Ureter (tissue), 1 donor: ENCODE measurements at places on chromosomes 1 and 21. TPM values are rescaled to one million over a fixed set of nuclear protein-coding genes. Genes with fewer than 3 reads are reported as not detected.

DNA sequence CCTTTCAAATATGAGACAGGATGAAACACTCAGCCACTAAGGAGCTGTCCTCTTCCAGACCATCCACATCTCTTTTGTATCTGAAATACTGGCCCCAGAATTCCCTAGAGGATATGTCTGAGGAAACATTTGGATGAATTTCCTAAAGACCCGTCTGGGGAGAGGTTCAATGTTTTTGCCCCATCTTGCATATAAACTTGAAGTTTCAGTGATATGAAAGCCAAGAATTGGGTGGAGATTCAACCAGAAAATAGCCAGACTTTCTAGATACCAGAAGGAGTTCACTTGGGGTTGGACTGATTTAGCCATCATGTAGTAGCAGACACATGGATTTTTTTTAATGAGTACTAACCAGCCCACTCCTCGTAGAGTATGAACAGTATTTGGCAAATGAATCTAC lies 182.0 kb downstream of the PLPP3 start:
- DNase-seq, result no peak

- no peak for DNase-seq
Measured at GRCh38 chr1:116277840-116278540, 95.1 kb upstream of the ATP1A1 start.

DNA sequence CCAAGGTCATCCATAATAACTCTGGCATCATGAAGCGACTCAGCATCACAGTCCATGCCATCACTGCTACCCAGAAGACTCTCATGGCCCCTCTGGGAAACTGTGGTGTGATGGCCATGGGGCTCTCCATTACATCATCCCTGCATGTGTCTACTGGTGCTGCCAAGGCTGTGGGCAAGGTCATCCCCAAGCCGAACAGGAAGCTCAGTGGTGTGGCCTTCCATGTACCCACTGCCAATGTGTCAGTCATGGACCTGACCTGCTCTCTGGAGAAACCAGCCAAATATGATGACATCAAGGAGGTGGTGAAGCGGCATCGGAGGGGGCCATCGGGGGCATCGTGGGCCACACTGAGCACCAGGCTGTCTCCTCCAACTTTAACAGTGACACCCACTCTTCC lies 65.1 kb upstream of the ARHGAP29 start:
- no peak for DNase-seq

GRCh38 chr1:81304187-81304586 lies 496.5 kb upstream of the ADGRL2 start:
- no peak for DNase-seq

- DNase-seq, result no peak
Measured at GRCh38 chr1:64624218-64624713, 120.6 kb upstream of the RAVER2 start.

DNA sequence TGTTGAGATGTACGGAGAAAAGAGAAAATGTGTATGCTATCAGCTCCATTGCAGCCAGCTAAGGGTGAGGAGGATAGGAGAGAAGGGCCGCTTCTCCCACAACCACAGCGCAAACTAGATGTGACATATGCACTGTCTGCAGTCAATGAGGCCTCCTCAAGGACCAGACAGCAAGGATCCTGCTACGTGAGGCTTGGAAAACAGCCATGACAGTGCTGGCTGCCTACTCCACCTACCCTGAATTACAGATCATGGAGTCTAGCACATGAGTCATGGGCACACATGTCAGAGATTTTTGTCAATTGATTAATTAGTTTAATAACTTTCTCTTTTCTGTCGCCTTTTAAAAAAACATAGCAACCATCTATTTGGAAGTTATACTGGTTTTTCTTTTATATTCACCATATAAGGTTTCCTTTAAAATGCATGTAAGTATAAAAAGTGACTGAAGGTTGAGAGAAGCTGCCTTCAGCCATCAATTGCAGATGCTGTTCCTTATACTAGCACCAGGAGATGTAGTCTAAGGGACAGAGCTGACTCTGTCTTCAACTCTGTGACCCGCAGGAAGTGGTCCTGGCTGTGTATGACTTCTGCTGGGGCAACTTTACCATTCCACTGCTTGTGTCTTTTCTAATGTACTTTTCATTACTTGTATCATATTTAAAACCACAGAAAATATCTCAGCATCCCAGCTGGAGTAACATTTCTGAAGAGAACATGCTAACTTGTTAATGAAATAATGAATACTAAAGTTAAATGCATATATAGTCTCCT lies 3.1 kb downstream of the VPS26C start:
- DNase-seq, result no peak

DNA sequence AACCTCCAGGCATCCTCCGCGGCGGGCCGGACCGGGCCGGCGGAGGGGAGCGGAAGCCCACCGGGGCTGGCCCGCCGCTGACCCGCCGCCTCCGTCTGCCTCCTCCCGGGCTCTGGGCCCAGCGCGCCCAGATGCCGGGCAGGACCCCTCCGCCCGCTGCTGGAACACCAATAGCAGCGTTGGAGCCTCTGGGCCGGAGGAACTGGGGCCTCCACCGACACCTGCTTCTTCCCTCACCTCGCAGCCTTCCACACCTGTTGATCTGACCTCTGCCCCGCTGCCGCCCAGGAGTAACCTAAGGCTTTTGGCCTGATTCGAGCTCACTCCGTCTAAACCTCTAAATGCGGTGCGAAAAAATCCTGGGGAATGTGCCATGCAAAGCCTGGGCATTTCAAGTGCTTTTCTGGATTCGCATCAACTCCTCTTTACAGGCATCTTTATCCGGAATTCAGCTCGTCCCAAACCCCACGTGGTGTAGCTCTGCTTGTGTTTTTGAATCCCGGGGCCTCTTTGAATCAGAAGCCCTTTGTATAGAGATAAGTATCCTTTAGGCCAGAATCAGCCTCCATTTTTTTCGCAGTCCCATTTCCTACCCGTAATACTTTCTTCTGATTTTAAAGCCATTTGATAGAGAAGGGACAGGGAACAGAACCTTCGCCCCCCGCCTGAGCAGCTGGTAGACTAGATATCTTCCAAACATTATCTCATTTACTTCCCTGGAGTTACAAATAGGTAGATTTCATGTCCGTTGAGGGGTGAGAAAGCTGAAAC lies 680 bp upstream of the CNN3 start:
- DNase-seq, result peak; percentile 52

- no peak for DNase-seq
Measured at GRCh38 chr1:201009962-201010645, 13.4 kb downstream of the KIF21B start.

DNA sequence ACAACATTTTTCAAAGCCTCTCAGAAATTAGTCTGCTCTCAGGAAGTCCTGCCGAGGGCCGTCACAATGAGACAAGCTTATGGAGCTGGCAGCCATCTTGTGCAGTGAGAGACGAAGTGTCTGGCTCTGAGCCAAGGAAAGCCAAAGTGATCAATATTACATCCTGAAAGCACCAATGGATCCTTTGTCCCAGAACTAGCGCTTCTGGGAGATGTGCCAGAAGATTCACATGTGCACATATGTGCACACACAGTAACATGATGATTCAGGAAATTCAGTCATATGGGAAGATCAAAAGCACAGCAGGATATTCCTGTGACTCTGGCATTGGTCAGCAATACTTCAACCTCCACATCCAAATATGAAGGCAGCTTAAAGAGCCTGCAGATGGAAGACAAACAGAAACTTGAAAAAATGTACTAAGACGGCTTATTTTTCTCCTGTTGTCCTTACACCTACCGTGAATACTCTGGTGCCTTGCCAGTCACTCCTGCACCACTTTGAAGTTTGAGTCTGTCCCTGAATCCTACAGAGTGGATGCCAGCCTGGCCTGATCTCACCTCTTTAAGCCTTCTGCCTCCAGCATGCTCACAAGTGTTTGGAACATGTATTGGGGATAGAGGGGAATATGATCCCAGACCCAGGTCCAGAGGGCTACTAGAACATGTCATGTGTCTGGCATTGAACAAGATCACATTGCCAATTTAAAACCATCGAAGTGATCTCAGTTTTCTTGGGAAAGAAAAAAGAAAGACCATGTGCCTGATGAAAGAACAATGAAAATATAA lies 44.5 kb upstream of the PRRX1 start:
- DNase-seq, result no peak

DNA sequence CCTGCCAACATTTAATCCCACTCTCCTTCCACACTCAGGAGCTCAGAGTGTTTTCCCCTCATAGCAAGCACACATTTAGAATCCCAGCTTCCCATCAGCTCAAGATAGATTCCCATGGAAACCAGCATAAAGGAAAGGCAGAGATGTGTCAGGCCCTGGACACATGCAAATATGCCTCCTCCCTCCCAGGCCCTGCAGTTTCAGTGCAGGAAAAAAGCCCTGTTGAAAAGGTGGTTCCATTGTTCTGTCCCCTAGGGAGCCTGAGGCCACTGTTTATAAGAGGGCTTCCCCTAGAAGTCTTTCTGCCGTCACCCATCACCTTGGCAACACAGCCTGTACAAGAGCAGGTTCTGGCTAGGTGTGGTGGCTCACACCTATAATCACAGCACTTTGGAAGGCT lies 3.6 kb downstream of the CACNA1S start:
- DNase-seq, result no peak

DNA sequence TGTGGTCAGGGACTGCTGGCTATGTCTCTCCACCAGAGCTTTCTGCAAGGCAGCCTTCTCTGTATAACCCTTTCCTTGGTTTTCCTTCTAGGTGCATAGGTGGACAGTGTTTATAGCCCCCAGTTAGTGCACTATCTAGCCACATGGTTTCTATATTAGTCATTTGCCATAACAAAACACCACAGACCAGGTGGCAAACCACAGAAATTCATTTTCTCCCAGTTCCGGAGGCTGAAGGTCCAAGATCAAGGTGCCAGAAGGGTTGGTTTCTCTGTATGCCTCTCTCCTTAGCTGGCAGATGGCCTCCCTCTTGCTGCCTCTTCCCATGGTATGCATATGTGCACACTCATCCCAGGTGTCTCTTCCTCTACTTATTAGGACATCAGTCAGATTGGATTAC lies 106.4 kb downstream of the KAZN start:
- DNase-seq, result no peak

DNA sequence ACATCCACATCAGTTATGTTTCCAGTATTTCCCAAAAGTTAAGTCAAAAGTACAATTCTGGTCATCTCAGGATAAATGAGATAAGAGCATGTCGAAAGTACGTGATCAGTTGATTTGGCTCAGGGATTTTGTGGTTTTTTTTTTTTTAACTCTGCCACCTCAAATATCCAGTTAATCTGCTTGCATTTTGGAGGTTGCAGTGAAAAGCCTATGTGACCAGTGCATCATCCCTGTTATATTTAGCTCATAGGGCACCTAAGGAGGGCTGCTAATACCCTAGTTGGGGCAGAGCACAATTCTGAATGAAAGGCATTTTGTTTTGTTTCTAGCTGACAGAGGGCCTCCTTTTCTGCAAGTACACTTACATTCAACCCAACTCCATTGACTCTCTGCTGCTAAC lies 31.7 kb upstream of the RGS16 start:
- no peak for DNase-seq

DNA sequence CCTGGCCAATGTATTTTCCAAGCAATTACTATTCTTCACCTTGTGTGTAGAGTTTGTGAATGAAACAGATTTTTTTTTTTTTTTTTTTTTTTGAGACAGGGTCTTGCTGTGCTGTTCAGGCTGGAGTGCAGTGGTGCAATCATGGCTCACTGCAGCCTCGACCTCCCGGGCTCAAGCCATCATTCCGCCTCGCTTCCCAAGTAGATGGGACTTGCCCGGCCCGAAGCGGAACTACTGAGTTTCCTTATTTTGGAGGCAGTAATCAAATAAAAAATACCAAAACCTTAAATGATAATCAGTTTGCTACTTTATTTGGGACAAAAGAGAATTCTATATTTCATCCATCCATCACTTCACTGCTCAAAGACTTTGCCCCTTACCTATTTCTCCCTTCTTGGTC lies 704 bp upstream of the BTBD8 start:
- no peak for DNase-seq

GRCh38 chr21:46538851-46539666 lies 65.8 kb downstream of the S100B start:
- DNase-seq, result no peak

GRCh38 chr21:41923186-41923585 lies 30.6 kb downstream of the C2CD2 start:
- no peak for DNase-seq

GRCh38 chr1:153643100-153643499 lies 9.2 kb downstream of the CHTOP start:
- DNase-seq, result no peak

- DNase-seq, result peak; percentile 28
Measured at GRCh38 chr1:53345996-53346813, 18.3 kb upstream of the LRP8 start.

DNA sequence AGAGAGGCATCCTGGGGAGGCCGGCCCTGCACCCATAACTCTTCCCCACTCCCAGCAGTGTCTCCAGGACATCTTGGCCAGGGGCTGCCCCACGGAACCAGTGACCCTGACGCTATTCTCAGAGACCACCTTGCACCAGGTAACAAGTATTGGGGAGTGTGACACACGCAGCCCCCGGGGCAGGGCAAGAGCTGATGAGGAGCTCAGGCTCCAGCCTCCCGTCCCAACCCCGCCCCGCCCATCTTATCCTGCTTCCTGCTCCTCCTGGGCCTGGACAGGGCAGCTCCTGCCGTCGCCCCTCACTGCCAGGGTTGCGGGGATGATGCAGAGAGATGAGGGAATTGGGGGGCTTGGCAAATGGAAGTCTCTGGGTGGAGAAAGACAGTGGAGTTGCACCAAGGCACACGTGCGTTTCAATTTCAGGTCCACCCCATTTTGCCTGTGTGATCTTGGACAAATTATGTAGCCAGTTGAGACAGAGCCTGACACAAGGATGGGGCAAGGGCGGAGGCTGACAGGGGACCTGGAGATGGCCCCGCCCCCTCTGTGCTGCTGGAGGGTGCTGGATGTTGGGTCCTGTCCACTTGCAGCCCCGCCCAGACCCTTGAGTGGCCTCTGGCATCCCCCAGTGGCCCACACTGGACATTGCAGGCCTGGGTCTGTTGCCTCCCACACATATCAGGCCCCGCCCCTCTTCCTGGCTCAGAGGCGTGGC lies 10.7 kb downstream of the CLCNKA start:
- DNase-seq, result peak; percentile 86

DNA sequence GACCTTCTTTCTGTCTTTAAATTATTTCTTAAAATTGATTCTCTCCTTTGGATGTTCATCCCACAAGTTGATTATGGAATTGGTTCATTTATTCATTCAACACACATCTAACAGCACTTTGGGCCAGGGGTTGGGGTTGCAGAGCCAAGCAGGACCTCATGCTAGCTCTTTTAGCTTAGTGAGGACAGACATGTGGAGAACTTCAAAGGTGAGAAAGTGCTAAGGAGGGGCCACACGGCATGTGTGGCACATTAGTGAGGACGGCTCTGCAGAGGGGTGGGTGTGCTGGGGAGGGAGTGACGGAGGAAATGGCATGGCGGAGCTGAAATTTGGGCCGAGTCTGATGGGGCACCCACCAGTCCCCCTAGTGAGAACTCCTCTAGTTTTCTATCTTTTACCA lies 32.5 kb upstream of the VASH2 start:
- DNase-seq, result no peak

GRCh38 chr1:21449906-21450305 lies 10.0 kb downstream of the NBPF3 start:
- DNase-seq, result no peak

- DNase-seq, result no peak
Measured at GRCh38 chr1:237568955-237569354, 321.8 kb downstream of the ZP4 start.

CNKSR1 gene
- 40.6 TPM for total RNA-seq

ARHGAP30 gene
- 12.1 TPM for total RNA-seq

KRTAP10-5 gene
- not detected for total RNA-seq

PCP4 gene
- 49.3 TPM for total RNA-seq

OR2T35 gene
- not detected for total RNA-seq

IGSF21 gene
- total RNA-seq, result 6.6 TPM

GCSAML gene
- 0.91 TPM for total RNA-seq

KRTAP7-1 gene
- total RNA-seq, result not detected

OVAAL gene
- total RNA-seq, result not detected
